ENCODE measurements at places on chromosomes 11 and 22.

GRCh38 chr11:34349882-34350281 lies 7.9 kb downstream of the ABTB2 start:
- no peak for DNase-seq

- DNase-seq, result no peak
Observed at GRCh38 chr11:117249571-117249970, 17.1 kb downstream of the RNF214 start.

DNA sequence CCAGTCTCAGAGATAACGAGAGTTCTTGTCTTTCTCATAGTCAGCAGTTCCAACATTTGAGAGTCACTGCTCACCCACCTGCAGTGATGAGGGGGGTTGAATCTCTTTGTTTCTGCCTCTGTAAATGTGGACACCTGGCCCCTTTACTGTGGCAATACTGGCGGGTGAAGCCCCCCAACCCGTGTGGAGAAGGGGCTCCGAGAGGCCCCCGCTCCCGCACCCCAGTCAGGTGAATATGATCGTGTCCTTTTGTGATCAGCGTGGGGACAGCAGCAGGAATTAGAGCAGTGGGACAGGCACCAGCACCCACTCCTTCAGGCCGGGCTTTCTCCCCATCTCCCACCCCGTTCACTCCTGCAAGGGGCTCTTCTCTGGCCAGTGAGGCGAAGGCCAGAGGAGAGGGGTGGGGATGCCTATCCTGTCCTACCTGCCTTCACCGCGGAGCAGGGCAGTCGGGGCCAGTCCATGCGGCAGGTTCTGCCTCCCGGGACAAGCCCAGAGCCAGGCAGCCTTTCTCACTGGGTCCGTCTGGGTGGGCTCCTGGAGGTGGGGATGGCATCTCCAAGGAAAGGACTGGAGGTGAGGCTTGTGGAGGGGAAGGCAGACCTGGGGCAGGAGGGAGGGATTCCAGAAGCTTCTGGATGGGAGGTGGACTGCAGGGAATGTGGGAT lies 12.7 kb upstream of the CELSR1 start:
- no peak for DNase-seq

GRCh38 chr11:2466069-2466801 lies 21.4 kb downstream of the KCNQ1 start:
- no peak for DNase-seq

DNA sequence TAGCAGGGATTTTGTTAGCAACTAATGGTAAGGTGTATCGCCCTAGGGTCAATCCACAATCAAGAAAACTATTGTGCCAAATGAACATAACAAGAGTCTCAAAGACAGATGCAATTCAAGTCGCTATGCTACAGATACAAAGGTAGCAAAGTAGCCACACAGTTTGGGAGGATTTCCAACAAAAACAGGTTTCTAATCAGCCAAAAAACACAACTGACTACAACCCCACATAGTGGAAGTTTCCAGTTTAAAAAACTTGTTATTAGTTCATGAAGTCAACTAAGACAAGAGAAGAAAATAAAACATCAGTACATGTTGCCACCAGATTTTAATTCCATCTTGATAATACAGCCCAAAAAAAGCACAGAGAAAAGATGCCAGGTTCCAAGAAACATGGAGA lies 38.0 kb downstream of the MYH9 start:
- no peak for DNase-seq

Data from activated CD4-positive, alpha-beta T cell treated with anti-CD3 and anti-CD28 coated beads for 4 hours (primary cell).